ENCODE measurements at places on chromosomes 5 and 9. TPM values are rescaled to one million over a fixed set of nuclear protein-coding genes. Genes with fewer than 3 reads are reported as not detected.

DNA sequence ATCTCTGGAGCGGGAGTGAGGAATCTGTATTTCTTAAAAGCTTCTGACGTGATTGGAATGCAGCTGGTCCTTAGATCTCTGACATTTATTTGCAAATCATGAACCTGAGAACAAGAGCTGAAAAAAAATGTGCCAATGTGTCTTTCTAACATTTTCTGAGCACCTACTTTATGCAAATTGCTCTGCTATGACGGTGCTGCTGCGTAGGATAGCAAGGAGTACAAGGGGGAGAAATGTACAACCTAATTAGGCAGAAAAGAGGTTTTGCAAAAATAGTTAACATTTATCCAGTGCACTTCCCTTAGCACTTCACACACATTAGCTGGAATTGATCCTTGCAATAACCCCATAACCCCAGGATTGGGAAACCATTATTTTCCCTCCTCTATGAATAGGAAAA is 357.5 kb downstream of the TLE4 start:
- no peaks in the 10 kb centered on the region for H3K4me1 ChIP-seq
- no peak overlapping the region for H3K4me3 ChIP-seq
- no peak overlapping the region for H3K27ac ChIP-seq
- no peaks in the 10 kb centered on the region for H3K27me3 ChIP-seq
- H3K36me3 ChIP-seq = no peaks in the 10 kb centered on the region

- H3K36me3 ChIP-seq = no peaks in the 10 kb centered on the region
- no peak for DNase-seq
- no peak overlapping the region for H3K27ac ChIP-seq
- peaks cover 54% of the 10 kb centered on the region for H3K27me3 ChIP-seq
- H3K4me3 ChIP-seq = no peak overlapping the region
- H3K4me1 ChIP-seq = peaks cover 5% of the 10 kb centered on the region
Measured at GRCh38 chr9:33677961-33678360, 117.4 kb upstream of the PRSS3 start.

The PLCXD3 gene
- total RNA-seq = not detected

GRCh38 chr9:36126016-36126730 is 10.4 kb upstream of the GLIPR2 start:
- H3K27me3 ChIP-seq = no peaks in the 10 kb centered on the region
- H3K36me3 ChIP-seq = no peaks in the 10 kb centered on the region
- no peak overlapping the region for H3K27ac ChIP-seq

DNA sequence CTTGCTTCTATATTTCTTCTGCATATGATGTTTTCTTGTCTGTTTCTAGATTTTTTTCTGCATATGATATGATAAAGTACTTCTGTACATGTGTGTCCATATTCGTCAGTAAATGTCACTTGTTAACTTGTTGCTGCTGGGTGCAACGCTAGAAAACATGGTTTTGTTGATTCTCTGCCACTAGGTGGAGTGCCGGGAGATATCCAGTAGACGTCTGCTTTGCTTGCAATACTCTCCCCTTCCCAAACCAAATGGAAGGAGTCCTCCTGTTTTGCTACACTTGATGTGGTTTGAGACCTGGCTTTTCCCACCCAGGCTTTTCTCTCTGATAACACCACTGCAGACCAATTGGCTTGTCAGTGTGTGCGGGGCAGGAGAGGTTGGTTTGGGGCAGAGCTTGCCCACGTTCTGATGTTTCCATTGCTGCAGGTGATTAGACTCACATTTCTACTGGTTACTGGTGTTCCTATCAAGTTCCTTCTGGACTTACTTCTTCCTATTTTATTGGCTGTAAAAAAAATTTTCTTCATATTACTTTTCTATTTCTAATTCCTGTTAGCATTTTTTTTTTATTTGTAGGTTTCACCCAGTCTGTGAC is 900.0 kb upstream of the CDH10 start:
- H3K4me3 ChIP-seq = no peak overlapping the region
- no peak overlapping the region for H3K27ac ChIP-seq
- H3K36me3 ChIP-seq = no peaks in the 10 kb centered on the region

- H3K4me1 ChIP-seq = no peaks in the 10 kb centered on the region
- no peak overlapping the region for H3K27ac ChIP-seq
- DNase-seq = no peak
- no peaks in the 10 kb centered on the region for H3K36me3 ChIP-seq
- peaks cover 46% of the 10 kb centered on the region for H3K27me3 ChIP-seq
Measured at GRCh38 chr5:73136055-73136562, 15.7 kb downstream of the TMEM171 start.

GRCh38 chr5:35780236-35780635 is 76.5 kb upstream of the IL7R start:
- H3K27ac ChIP-seq = peak overlapping the region; percentile 78
- DNase-seq = peak; percentile 65
- H3K36me3 ChIP-seq = no peaks in the 10 kb centered on the region
- H3K27me3 ChIP-seq = no peaks in the 10 kb centered on the region

GRCh38 chr5:1856596-1857255 is 26.0 kb downstream of the IRX4 start:
- no peak for DNase-seq
- no peaks in the 10 kb centered on the region for H3K36me3 ChIP-seq
- no peak overlapping the region for H3K27ac ChIP-seq
- peaks cover 27% of the 10 kb centered on the region for H3K27me3 ChIP-seq
- H3K4me3 ChIP-seq = no peak overlapping the region

DNA sequence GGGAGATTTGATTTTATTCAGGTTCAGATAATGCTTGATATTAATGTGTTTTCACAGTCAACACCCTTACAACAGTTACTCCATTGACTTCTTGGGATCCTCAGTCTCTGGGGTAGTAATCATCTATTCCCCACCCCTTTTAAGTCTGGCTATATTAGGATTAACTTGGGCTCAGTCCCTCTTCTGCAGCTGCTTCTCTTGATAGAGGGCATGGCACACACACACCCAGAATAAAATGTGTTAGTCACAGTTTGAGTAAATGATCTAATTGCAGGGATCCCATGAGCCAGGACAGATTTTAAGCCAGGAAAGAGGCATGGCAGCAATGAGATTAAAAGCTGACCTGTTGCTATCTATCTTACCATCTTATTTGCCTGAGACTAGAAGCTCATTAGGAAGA is 53.7 kb upstream of the VLDLR start:
- H3K4me3 ChIP-seq = no peak overlapping the region
- no peak for DNase-seq
- peaks cover 7% of the 10 kb centered on the region for H3K27me3 ChIP-seq

The RHOBTB3 gene
- 1.1 TPM for total RNA-seq

DNA sequence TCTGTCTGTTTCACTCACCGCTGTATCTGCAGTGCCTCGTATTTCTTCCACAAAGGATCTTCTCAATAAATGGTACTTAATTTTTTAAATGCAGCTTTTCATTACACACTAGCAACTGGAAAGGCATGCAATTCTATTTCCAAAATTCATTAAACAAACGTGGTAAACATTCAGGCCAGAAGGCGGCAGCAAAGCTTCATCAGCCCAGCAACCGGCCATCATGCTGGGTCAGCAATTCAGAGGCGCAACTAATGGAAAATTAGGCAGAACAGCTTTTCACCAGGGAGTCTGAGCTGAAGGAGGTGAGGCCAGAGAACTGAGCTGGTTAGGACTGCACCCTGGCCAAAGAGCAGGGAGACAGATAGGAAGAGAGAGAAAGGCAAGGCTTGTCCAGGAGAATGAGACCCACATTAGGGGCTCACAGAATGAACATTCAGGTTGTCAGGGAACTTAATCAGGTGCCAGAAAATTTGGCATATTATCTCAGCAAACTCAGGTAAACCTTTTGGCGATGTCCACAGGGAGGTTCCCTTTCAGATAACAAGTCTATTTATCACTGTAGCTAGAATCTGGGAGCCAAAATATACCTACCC is 17.7 kb upstream of the RNF180 start:
- H3K27ac ChIP-seq = no peak overlapping the region
- no peaks in the 10 kb centered on the region for H3K36me3 ChIP-seq
- DNase-seq = peak; percentile 30
- no peak overlapping the region for H3K4me3 ChIP-seq
- H3K4me1 ChIP-seq = no peaks in the 10 kb centered on the region

GRCh38 chr9:91522481-91522880 is 98.8 kb upstream of the NFIL3 start:
- no peaks in the 10 kb centered on the region for H3K4me1 ChIP-seq
- H3K36me3 ChIP-seq = no peaks in the 10 kb centered on the region
- no peak overlapping the region for H3K27ac ChIP-seq
- peaks cover 21% of the 10 kb centered on the region for H3K27me3 ChIP-seq

DNA sequence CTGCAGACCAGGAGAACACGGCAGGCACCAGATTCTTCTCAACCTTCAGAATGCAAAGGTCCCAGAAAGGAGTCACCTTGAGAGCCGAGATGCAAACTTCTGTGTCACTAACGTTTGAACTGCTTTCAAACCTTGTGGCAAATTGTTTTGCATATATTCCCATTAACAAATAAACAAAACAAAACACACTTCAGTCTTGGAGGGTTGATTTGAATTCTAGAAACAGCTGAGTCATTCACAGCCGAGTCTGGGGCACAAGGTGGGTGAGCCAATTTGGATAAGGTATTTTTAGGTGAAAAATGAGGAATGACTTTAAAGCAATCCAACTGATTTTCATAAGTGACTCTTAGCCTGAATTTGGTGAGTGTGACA is 38.8 kb upstream of the ANKRD33B start:
- DNase-seq = no peak
- H3K4me1 ChIP-seq = no peaks in the 10 kb centered on the region
- H3K27ac ChIP-seq = no peak overlapping the region
- H3K4me3 ChIP-seq = no peak overlapping the region

GRCh38 chr5:54081415-54081814 is 229.0 kb downstream of the ARL15 start:
- H3K4me1 ChIP-seq = no peaks in the 10 kb centered on the region
- no peak overlapping the region for H3K27ac ChIP-seq
- peaks cover 12% of the 10 kb centered on the region for H3K36me3 ChIP-seq
- no peaks in the 10 kb centered on the region for H3K27me3 ChIP-seq
- DNase-seq = no peak
- H3K4me3 ChIP-seq = no peak overlapping the region

DNA sequence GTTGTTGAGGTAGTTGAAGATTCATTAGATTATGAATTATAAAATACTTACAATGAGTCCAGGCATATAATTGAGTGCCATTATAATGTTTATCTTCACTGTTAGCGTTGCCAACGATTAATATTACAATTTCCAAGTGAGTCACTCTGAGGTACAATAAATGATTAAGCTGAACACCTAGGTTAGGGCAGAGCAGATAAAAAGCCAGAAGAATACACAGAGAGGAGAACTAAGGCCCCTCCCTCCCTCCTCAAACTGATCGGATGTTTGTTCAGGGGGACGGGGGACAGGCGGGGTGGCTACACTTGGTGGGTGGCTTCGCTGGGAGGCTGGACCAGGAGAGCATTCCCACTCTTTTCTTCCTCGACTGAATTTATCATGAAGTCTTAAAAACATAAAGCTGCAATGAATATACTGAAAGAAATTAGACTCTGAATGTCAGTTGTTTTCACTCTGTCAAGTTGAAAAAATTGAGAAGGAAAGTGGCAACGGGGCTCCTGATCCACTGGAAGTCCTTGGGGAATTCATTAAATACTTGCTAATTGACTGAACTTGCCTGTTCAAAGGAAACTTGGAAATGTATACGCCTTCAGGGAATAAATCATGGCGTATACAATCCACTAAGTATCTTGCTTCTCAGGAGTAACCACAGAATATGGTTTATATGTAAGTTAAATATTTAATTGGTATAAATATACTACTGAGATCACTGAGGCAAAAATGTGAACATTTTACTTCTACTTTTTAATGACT is 198.1 kb downstream of the TSSK1B start:
- no peak overlapping the region for H3K4me3 ChIP-seq
- no peaks in the 10 kb centered on the region for H3K27me3 ChIP-seq
- DNase-seq = no peak
- H3K36me3 ChIP-seq = no peaks in the 10 kb centered on the region
- H3K4me1 ChIP-seq = peaks cover 6% of the 10 kb centered on the region
- H3K27ac ChIP-seq = no peak overlapping the region

GRCh38 chr9:34547960-34548611 is 25.3 kb upstream of the ENHO start:
- H3K27ac ChIP-seq = no peak overlapping the region
- peak; percentile 65 for DNase-seq
- H3K4me3 ChIP-seq = no peak overlapping the region

GRCh38 chr5:170937914-170938313 is 76.1 kb downstream of the RANBP17 start:
- no peaks in the 10 kb centered on the region for H3K4me1 ChIP-seq
- no peak overlapping the region for H3K27ac ChIP-seq
- no peaks in the 10 kb centered on the region for H3K27me3 ChIP-seq

GRCh38 chr5:179767496-179768100 is 26.2 kb upstream of the LTC4S start:
- peaks cover 38% of the 10 kb centered on the region for H3K36me3 ChIP-seq
- H3K4me1 ChIP-seq = peaks cover 27% of the 10 kb centered on the region
- H3K27me3 ChIP-seq = no peaks in the 10 kb centered on the region
- no peak overlapping the region for H3K4me3 ChIP-seq

- H3K27me3 ChIP-seq = peaks cover 14% of the 10 kb centered on the region
- no peak overlapping the region for H3K27ac ChIP-seq
- DNase-seq = no peak
- no peak overlapping the region for H3K4me3 ChIP-seq
- H3K36me3 ChIP-seq = no peaks in the 10 kb centered on the region
- H3K4me1 ChIP-seq = no peaks in the 10 kb centered on the region
Measured at GRCh38 chr9:137881591-137882505, 4.3 kb downstream of the CACNA1B start.

- no peak for DNase-seq
- no peak overlapping the region for H3K4me3 ChIP-seq
- no peaks in the 10 kb centered on the region for H3K27me3 ChIP-seq
- no peaks in the 10 kb centered on the region for H3K36me3 ChIP-seq
Measured at GRCh38 chr5:6889030-6889429, 175.8 kb downstream of the TENT4A start.

Data from activated CD8-positive, alpha-beta T cell treated with anti-CD3 and anti-CD28 coated beads for 36 hours (primary cell).